ENCODE measurements at places on chromosomes 11 and 22.

GRCh38 chr11:26710489-26710888 is 11.4 kb downstream of the SLC5A12 start:
- DNase-seq = no peak

DNA sequence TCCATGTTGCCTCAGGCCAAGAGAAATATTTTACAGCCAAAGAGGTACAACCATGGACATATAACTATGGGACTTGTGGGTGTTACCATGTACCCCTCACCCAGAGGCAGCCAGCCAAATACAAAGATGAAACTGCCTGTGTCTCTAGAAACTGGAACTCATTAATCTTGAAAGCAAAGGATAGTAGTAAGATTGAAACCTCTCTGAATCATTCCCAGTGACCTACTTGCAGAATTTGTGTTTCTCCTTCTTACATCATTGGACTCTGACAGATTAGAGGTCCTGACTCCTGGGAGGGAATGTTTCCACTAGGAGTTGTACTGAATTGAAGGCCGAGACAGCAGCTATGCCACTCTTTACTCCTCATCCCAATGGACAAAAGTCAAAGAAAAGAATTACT is 257.4 kb upstream of the UBASH3B start:
- DNase-seq = no peak

DNA sequence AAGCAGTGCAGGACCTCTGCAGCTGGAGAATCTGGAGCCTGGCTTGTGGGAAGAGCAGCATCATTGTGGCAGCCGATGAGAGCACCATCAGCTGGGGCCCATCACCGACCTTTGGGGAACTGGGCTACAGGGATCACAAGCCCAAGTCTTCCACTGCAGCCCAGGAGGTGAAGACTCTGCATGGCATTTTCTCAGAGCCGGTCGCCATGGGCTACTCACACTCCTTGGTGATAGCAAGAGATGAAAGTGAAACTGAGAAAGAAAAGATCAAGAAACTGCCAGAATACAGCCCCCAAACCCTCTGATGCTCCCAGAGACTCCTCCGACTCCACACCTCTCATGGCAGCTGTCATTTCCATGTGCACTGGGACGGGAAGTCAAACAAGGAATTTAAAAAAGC is 35.6 kb downstream of the ASRGL1 start:
- no peak for DNase-seq

GRCh38 chr11:6817694-6818093 is 18.2 kb upstream of the OR6A2 start:
- peak; percentile 58 for DNase-seq

- no peak for DNase-seq
These were observed at the start of gene ANGPTL5 for GRCh38 chr11:101916422-101916821. ANGPTL5 (minus strand) TSS chr11:101916522; CDS start chr11:101907909, 8,613 bp downstream.

DNA sequence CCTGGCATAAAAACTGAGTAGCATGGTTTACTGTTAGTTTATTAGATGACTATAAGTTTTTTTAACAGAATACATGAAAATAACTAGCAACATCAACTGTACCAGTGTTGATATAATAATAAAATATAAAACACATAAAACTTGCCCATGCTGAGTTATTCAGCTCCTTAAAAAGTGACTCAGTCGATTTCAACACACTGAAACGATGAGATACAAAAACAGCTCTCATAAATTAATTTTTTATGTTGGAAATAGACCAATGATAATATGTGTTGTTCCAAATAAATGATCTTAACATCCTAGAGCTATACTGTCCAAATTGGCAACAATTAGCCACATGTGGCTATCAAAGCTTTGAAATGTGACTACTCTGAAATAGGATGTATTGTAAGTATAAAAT is 15.9 kb downstream of the PDGFD start:
- no peak for DNase-seq

DNA sequence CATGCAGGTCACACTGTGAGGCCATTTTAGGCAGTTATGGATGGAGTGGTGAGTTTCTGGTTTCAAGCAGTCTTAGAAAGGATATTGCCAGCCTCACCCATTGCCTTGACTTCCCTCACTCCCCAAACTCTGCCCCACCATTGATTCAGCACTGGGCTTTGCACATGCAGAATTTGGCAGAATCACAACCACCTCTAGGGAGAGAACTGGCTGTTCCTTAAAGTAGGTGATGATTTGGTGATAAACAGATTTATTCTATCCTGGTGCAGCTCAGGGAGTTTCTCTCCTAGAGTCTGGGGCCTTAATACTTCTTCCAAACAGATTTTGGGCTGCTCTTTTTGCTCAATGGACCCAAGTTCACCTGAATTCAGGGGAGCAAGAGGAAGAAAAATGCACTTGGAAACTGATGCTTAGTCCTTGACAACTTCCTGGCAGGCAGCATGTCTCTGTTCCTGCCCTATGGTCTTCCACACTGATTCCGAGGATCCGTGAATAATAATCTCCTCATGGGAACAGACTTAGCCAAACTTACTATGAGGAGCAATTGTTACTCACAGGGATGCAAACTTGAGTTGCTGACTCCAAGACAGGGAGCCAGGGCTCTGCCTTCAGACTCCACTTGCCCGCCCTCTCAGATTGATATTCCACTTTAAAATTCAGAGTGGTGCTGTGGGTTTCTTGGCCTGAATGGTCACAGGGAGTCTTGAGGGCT is 129.7 kb upstream of the PARVA start:
- no peak for DNase-seq

DNA sequence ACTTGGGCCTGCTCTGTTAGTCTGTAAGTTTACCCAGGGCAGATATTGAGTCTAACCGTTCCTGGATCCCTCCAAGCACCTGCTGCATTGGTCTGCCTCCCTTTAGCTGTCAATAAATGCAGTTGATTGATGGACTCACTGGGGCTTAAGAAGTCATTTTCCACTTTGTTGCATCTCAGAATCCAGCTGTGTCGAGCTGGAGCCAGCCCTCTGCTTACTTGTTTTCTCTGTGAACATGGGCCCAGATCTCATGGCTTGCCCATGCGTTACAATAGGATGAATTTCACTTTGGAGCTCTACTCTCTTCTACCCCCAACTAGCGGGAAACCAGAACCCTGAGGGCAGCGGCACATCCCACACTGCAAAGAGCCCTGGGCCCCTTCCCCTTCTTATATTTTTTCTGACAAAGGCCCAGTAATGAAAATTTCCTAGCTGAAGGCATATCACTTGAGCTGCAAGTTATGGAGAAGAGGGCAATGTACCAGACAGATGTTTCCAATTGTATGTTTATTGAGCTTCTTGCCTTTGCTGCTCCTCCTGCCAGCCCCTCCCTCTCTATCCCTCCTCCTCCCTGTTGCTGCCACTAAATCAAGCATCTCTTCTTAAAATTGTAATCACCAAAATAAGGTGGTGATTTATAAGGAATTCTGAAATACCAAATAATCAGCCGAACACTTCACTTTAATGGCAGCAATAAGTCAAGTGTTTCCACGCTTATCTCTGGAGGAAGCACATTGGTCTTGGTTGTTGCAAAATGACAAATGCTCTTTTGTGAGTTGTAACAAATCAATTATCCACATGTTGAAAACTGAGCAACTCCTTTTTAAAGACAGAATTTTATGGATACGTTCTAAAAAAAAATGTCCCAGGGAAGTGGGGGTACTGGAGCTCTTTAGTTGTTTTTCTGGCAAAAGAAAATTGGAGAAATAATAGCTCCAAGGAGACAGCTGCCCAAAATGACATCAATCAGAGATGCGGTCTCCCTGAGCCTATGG is 212.3 kb upstream of the ZBED5 start:
- DNase-seq = no peak

GRCh38 chr11:124740277-124740882 is 638 bp downstream of the NRGN start:
- no peak for DNase-seq

GRCh38 chr11:33376331-33377310 is 119.4 kb downstream of the HIPK3 start:
- peak; percentile 67 for DNase-seq

GRCh38 chr11:61140416-61140815 is 20.8 kb downstream of the VPS37C start:
- DNase-seq = no peak

DNA sequence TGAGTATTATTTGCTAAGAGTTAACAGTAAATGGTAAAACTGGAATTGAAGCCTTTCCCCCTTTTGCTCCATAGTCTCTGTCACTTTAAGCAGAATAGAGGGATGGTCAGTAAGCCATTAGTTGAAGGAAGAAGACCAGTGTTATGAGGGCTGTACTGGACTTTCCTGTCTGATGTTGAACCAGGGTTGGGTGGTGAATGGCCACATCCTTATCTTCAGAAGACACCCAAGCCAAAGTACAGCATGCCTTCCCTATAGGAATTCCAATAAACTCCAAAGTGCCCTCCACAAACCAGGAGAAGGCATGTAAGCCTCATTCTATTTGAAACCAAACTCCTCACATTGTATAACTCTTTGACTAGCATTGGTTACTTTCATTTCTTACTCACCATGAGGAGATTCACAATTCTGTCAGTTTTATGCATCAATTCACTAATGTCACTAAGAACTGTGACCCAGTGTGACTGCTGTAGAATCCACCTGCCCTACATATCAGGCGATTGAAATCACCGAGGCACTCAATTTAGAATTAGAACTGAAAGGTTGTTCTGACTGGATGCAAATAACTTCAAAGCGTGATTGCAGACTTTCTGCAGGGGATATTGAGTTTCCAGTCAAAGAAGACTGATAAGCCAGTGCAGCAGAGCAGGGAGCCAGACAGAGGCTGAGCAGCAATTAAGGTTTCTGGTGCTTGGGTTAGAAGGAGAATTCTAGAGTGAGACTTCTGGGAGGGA is 107.1 kb upstream of the DDI1 start:
- no peak for DNase-seq

- DNase-seq = no peak
These were observed 45.7 kb upstream of the TSPAN18 start for GRCh38 chr11:44680982-44681597.

GRCh38 chr11:70851907-70852306 is 400.5 kb downstream of the SHANK2 start:
- DNase-seq = no peak

GRCh38 chr22:37842015-37842793 is 1.9 kb downstream of the ANKRD54 start:
- DNase-seq = no peak

DNA sequence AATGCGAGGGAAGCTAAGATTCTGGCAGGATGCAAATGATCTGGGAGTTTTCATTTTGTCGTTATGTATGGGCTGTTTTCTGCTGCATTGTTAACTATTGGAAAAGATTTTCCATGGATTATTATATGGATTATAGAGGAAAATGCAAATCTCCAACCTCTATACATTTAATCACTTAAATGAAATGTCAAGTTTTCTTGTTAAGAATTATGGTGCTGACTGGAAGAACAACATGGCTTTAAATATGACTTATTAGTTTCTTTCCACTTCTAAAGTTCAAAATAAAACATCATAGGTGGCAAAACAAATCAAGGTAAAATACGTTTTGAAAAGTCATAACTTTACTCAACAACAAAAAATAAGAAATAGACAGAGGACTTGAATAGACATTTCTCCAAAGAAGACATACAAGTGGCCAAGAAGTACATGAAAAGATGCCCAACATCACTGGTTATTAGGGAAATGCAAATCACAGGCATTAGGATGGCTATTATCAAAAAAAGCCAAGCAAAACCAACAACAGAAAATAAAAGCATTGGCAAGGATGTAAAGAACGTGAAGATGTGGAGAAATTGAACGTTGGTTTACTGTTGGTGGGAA is 56.2 kb upstream of the CLDN5 start:
- DNase-seq = no peak

- no peak for DNase-seq
These were observed 25.5 kb downstream of the CHORDC1 start for GRCh38 chr11:90197377-90197776.

- no peak for DNase-seq
These were observed 245.0 kb upstream of the TBCEL start for GRCh38 chr11:120778685-120779490.

- DNase-seq = peak; percentile 80
These were observed 16.9 kb downstream of the CTNND1 start for GRCh38 chr11:57778318-57779037.

DNA sequence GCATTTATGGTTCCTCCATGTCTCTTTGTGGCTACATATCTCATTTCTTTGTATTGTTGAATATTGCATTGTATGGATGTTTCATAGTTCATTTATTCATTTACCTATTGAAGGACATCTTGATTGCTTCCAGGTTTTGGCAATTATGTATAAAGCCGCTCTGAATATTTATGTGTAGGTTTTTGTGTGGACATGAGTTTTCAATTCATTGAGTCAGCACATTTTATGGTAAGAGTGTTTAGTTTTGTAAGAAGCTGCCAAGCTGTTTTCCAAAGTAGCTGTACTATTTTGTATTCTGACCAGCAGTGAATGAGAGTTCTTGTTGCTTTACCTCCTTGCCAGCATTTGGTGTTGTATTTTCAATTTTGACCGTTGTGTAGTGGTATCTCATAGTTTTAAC is 39.2 kb downstream of the KDM2A start:
- DNase-seq = no peak

- no peak for DNase-seq
These were observed 28.3 kb upstream of the WNT11 start for GRCh38 chr11:76234416-76235232.

- DNase-seq = no peak
These were observed at the start of gene SAA1 for GRCh38 chr11:18265949-18266348. SAA1 (plus strand) TSS chr11:18266264; CDS start chr11:18266888, 624 bp downstream.

DNA sequence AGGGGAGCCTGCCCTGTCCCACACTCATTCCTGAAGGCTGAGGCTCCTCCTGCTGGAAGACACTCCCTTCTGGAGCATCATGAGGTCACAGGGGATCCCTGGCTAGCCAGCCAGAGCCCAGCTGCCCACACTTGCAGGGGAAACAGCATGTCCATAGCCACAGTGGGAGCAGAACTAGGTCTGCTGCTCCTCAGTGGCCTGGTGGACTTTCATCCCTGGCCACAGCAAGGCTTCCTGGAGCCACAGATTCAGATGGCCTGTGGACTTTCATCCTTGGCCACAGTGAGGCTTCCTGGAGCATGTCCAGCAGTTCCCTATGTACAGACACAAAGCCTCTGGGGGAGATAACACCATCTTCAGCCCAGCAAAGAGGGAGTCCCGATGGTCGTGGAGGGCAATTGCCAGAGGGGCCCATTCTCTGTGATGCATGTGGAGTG is 5.9 kb upstream of the APOL6 start:
- no peak for DNase-seq

DNA sequence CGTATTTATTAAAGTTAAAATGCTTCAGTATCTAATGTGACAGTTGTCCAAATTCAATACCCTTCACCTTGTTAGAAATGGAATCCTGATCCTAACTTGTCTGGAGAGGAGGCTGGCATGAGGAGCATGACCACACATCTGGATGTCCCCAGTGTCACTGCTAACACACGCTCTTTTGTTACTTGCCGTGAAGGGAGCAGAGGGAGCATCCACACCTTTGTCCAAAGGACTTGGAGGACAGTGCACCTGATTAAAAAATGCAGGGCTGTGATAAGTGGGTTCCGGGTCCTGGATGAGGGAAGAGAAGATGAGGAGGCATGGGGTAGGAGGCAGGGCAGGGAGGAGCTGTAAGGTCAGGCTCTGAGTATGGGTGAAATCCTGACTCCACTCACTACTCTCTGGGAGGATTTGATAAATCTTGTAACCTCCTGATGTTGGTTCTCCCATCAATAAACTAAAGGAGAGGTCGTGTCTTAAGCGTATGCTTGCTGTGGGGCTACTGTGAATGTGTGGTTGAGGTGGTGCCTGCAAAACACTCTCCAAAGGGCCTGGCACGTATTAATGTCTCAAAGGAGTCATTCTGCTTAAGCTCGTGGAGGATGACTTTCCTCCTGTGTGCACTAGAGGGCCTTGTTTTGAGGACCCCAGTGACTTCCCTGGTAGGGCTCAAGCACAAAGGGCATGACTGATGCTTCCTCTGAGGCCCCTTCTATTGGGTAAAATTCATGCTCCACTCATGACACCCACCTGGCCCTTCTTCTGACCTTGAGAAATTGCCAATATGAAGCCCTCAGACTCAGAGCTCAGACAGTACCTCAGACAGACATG is 16.8 kb upstream of the IGLL5 start:
- DNase-seq = peak; percentile 72

- DNase-seq = no peak
These were observed 837.7 kb upstream of the CNTN5 start for GRCh38 chr11:98183034-98183433.
